Suppressor macrophage treated with lipopolysaccharide for 1 hour (primary cell): ENCODE measurements at places on chromosomes 7 and 10.
A peak's percentile ranks its signal among the peaks of the same experiment; 100 is the strongest.

DNA sequence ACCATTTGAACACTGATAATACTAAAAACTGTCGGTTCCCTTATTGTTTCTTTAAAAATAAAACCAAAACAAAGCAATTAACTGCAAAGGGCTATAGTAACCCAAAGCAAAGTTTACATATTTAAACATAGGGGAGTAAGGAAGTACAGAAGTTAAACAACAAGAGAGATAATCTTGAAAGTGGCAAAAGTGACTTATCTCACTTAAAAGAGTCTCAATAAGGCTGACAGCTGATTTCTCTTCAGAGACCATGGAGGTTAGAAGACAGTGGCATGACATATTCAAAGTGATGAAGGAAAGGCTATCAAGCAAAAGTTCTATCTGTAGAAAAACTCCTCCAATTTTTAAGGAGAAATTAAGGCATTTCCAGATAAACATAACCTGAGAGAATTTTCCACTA is 233.5 kb upstream of the HDAC9 start:
- DNase-seq = peak; percentile 2

- no peak for DNase-seq
Measured at GRCh38 chr7:47726047-47726726, 144.3 kb upstream of the TNS3 start.

DNA sequence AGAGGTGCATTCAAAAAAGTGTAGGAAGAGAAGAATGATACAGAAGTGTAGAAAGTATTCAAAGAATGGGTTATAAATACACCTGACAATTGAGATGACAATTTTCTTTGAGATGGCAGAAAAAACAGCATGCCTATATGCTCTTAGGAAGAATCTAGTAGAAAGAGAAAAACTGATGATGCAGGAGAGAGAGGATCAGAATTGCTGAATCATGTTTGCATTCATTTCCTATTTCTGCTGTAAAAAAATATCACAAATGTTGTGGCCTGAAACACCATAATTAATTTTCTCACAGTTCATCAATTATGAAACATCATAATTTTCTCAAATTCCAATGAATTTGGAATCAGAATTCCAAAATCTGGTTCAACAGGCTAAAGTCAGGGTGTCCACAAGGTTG is 9.8 kb upstream of the AKR1C1 start:
- DNase-seq = no peak

DNA sequence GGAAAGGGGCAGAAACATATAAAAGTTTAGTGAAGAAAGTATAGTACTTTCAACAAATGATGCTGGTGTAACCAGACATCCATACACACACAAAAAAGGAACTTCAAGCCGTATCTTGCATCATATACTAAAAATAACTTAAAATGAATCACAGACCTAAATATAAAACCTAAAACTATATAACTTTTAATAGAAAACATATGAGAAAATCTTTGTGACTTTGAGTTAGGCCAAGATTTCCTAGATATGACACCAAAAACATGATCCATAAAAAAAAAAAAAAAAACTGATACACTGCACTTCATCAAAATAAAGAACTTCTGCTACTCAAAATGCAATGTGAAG is 40.9 kb downstream of the NUDCD3 start:
- peak; percentile 8 for DNase-seq

DNA sequence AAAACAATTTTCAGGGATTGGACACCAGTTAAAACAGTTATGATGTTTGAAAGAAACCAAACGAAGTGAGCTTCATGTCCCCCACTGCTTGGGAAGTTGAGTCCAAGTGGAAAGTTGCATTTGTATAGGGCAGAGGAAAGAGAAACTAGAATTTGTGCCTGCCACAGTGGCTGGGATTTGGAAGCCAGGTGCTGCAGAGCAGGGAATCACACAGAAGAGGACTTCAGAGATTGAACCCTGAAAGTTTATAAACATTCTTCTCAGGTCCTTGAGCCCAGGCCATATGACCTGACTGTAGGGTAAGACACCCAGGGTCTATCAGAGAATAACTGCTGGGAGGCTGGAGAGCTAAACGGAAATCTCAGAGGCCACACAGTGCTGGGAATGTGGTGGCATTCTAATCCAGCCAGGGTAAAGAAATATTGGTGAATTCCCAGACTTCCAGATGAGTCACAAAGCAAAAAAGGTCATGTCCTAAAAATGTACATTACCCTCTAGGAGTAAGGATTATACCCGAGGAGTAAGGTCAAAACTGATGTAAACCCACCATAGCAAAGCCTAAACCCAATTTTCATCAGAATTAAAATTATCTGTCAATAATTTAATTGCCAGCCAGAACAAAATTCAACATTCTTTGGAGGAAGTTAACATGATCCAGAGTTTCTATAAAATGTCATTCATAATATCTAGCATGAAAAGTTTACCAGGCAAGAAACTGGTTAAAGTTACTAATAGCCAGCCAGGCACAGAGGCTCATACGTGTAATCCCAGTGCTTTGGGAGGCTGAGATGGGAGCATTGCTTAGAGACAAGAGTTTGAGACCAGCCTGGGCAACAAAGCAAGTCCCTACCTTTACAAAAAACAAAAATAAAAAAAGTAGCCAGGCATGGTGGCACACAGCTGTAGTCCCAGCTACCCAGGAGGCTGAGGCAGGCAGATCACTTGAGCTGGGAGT is 31.2 kb downstream of the TOMM7 start:
- DNase-seq = no peak

- no peak for DNase-seq
Measured at GRCh38 chr10:63383141-63383540, 82.6 kb downstream of the JMJD1C start.

- DNase-seq = no peak
Measured at GRCh38 chr7:101457001-101457750, 94.5 kb downstream of the COL26A1 start.

DNA sequence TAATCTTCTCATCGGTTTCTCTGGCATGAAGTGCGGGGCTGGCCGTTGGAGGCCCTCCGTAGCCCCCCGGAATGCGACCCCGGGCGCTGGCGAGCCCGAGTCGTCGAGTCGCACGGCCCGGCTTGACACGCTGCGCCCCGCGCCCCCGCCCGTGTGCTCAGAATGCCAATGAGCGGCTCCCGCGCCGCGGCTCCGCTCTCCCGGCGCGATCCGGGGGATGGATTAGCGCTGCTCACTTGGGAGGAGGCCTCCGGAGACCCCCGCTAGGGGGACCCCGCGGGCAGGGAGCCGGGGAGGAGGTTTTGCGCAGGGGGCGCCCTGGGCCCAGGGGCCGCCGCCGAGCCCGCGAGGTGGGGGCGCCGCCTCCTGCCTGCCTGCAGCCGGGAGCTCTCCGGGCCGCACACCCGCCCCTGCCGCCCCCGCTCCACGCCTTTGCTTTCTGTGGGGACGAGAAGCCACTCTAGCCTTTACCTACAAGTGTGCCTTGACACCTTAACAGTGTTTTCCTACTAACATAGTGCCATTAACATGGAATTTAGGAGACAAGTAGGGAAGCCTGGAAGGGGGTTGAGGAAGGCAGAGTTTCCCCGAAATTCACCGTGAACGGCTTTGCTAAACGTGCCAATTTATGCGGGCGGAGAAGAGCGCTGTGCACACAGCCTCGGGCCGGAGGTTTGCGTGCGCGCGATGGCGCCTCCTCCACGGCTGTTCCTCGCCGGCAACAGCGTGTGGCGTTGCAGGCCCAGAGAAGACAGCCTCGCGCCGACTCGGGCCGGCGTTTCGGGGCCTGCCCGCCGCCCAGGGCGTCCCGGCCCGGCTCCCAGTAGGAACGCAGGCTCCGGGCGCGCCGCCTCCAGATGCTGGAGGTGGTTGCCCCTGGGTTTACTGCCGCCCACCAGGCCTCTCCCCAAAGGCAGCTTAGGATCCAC is 7.1 kb downstream of the SHH start:
- DNase-seq = peak; percentile 87

DNA sequence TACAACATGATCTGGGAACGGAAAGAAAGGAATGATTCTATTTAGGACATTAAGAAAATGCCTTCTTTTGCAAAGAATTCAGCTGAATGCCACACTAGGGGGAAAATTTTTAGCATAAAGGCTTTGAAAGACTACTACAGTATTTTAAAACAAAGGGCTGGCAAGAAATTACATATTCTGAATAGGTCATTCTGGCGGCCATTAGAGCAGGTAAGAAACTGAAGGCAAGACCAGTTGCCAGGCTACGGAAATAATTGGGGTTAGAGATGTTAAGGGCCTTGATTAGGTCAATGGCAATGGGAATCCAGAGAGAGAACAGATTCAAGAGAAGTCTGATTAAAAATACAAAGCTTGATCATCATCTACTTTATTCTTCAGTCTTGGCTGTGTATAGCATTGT is 3.8 kb upstream of the HECTD2 start:
- no peak for DNase-seq

- DNase-seq = no peak
Measured at GRCh38 chr7:70446448-70447143, 685.3 kb upstream of the GALNT17 start.

DNA sequence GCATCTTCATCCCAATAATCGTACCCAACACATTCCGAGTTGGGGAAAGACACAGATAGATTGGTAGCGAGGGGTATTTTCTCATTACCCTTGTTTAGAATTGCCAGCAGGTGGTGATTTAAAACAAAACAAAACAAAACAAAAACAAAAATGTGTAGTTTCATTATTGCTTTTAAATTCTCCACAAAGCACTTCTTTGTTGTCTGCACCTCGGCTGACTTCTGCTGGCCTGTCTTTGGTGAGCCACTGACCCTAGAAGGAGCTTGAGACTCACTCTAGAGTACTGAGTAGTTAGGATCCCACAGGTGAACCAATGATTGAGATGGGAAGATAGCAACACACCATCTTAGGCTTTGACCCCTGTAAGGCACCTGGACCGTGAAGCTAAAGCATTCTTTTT is 105.4 kb upstream of the BET1 start:
- DNase-seq = no peak

DNA sequence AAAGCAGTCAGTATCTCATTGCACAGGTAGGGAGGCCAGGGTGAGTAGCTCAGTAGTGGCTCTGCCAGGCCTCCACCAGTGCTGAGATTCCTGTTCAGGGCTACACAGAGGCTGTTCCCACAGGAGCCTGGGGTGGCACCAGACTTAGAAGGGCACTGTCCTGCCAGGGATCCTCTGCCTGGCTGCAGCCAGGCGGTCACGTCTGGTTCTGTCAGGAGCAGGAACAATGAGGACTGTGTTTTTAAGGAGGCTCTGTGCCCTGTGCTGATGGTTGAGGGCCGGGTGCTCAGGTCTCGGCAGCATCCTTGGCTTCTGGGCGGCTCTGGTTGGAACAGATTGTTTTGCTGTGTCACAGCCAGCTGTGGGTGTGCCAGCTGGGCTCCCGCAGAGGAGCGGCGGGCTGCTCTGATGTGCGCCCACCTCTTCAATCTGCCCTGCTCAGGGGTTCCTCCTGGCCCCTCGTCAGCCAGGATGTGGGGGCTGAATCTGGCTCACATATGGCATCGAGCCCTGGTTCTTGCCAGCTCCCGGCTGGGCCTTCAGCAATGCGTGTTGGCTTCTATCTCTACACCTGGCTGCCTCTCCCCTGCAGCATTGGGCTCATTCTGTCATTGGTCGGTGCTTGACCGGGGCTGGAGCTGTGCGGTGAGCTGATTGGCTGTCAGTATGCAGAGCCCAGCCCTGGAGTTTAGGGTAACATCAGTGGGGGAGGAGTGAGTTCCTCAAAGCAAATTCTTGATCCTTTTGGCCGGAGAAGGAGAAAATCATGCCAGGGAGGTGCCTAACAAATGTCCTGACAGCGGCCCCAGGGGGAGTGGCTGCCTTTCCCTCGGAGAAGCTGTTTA is 41.2 kb downstream of the TACR2 start:
- DNase-seq = no peak

- DNase-seq = no peak
Measured at GRCh38 chr10:132382231-132382922, 14.6 kb upstream of the PWWP2B start.

GRCh38 chr10:73932620-73933112 is 21.7 kb downstream of the PLAU start:
- peak; percentile 70 for DNase-seq

- DNase-seq = no peak
Measured at GRCh38 chr7:98456866-98457265, 56.0 kb upstream of the BAIAP2L1 start.

DNA sequence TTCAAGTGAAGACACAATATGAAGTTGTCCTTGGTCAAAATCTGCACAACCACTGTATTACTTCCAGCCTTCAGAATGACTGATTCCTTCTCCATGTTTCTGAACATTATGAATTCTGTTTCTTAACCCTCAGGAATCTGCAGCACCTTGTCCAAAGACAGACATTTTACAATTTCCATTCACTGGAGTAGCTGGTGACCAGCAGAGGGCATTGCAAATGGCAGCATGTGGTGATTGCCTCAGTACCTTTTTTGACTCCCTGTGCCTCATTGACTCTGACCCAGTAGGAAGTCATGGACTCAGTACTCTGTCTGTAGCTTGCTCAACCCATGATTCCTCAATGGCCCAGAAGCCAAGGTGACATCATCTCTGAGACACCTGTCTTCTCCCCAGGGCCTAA is 879 bp upstream of the VPS41 start:
- no peak for DNase-seq

DNA sequence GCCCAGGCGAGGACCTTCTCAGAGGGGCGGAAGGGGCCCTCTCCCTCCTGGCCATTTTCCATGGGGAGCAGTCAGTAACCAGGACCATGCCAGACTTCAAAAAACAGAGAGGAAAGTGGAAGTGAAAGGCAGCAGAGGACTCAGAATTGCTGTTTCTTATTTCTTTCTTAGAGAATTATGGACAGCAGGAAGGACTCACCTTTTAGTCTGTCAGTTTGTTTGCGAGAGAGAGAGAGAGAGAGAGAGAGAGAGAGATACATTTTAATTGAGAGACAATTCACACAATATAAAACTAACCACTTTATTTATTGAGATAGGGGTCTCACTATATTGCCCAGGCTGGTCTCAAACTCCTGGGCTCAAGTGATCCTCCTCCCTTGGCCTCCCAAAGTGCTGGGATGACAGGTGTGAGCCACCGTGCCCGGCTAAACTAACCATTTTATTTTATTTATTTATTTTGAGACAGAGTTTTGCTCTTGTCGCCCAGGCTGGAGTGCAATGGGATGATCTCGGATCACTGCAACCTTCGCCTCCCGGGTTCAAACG is 24.5 kb downstream of the SCD start:
- no peak for DNase-seq

GRCh38 chr7:155815332-155816191 is 3.3 kb upstream of the SHH start:
- DNase-seq = peak; percentile 60

DNA sequence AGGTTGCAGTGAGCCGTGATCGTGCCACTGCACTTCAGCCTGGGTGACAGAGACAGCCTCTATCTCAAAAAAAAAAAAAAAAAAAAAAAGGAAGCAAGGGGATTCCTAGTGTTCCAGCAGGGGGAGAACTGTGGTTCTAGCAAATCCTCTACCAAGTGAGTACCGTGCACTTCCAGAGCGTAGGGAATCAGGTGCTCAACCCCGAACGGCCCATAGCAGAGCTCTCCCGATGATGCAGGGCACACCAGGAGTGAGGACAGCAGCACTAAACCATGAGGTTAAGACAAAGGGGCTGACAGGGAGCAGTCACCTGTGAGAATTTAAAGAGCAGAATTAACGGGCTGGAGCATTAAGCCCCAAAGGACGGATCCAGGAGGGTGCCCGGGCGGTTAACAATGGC is 173.6 kb downstream of the PTPRN2 start:
- no peak for DNase-seq
